Adipocyte (in vitro differentiated cells): ENCODE measurements at places on chromosomes 7 and 10.

DNA sequence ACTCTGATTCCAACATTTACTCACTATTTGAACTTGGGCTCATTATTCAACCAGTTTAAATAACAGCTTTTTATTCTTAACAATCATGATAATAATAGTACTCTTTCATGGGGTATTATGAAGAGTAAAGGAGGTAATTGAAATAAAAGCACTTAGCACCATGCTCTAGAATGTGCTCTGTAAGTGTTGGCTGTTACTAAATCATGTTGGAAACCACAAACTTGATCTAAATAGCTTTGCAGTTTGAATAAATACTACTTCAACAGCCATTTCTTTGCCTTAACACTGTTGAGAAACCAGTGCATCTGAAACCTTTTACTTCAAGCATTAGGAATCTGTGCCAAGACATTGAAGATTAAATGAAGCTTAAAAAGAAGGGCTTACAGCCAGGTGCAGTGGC, 7.9 kb upstream of the UPF2 start:
- no peak for DNase-seq

- no peak for DNase-seq
Observed at GRCh38 chr7:65475734-65476319, 102.2 kb downstream of the ZNF92 start.

GRCh38 chr10:125707541-125708468, 11.7 kb upstream of the EDRF1 start:
- DNase-seq: peak; percentile 15

DNA sequence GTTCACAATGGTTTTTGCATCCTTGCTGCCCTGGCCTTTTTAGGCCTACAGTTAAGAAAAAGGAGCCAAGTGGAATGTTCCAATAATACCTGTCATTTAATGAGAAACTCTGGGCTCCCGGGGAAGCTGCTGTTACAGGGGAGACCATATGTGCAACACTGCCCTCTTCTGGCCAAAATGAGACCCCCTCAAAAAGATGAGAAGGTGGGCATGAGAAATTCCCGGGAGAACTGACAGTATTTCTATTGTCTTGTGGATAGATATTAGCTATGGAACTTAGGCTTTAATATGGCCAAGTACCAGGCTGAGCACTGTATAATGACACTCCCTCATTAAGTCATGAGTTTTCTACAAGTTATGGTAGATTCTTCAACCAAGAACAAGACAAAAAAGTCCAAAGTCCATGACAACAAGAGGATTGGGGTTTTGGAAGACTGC, 99.4 kb downstream of the CCDC3 start:
- DNase-seq: peak; percentile 84

GRCh38 chr10:132201111-132201969, 14.6 kb downstream of the DPYSL4 start:
- DNase-seq: no peak

GRCh38 chr10:11022213-11022612, 4.5 kb downstream of the CELF2 start:
- DNase-seq: no peak

GRCh38 chr7:101943889-101944600, 126.6 kb downstream of the CUX1 start:
- no peak for DNase-seq

DNA sequence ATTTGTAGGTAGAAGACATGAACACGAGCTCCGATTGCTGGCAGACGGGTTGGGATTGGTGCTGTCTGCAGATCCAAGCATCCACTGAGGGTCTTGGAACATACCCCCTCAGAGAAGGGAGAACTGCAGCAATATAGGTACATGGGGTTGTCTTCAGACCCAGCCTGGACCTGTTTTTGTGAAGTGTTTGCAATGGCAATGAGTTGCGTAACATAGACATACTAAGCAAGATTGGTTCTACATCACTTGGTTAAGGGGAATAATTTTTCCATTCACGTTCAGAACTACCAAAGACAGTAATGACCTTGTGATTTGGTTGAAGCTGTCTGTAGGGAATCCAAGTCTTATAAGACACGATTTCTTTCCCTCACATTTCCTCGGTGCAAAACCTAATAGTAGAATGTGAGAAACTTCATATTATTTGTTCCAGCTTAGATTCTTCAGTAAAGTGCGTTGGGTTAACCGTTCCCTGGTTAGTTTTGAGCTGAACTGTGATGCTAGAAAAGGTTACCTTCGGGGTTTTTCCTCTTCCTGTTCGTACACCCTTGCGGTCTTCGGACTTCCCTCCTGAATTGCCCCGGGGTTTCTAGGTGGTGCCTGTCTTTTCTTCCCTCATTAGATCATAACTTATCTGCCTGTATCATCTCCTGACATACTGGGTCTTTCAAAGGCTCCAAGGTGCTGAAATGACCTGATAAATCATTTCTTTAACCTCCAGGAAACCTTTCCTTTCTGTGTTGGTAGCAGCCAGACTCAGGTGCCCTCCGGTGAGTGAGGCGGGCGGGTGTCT, 14.4 kb downstream of the PROSER2 start:
- DNase-seq: no peak

GRCh38 chr7:1458683-1459511, at the start of gene MICALL2:
Gene MICALL2 (minus strand): TSS chr7:1459470. CDS start chr7:1459326, 144 bp downstream.
- peak; percentile 95 for DNase-seq

DNA sequence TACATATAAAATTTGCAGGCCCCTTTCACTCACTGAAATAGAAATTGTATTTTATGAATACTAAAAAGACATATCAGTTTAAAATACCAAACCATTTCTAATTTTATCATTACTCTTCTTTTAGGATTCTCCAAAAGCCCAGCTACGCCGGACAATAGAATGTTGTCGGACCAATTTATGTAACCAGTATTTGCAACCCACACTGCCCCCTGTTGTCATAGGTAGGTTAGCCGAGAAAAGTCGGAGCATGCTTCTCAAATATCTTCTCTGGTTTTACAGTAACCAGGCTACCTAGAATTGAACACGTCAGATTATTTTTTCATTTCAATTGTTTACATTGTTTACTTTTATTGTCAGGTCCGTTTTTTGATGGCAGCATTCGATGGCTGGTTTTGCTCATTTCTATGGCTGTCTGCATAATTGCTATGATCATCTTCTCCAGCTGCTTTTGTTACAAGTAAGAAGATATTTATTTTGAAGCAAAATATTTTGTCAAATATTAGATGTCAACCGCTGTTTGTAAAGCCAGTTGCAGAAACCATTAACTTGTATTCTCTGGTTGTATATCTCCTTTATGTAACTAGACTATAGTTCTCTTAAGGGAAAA, 57.6 kb downstream of the MMRN2 start:
- peak; percentile 90 for DNase-seq

- peak; percentile 9 for DNase-seq
Observed at GRCh38 chr10:89710753-89711152, 9.4 kb downstream of the KIF20B start.

DNA sequence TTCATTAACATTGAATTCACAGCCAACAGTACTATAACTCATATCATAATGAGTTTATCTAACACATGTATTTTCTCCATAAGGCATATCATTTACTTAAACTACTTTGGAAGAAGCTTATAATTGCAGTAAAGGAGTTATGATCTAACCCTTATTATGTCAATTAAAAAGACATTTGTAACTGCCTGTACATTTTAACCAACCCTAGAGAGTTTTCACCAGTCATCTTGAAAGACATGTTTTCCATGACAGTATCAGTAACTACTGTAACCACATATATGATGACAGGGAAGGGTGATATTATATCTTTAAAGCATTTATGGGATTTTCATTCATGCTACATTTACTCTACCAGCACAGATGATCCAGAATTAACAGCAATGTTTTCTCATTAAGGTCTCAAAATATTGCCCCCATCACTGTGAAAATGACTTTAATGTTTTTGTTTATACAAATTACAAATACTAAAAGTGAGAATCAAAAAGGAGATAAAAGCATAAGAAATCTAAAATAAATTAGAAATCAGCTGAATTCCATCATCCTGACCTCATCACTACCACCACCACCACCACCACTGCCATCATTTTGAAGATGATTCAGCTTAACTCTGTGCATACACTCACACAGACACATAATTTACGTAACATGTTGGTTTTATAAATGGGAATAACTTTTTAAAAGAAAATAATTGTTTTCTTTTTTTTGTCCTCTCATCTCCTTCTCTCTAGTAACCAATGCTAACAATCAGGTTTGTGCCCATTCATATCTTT, 53.6 kb downstream of the MKLN1 start:
- peak; percentile 23 for DNase-seq
